Dermis blood vessel endothelial cell (primary cell): ENCODE measurements at places on chromosomes 7 and 10.

- DNase-seq, result no peak
These were observed 2.4 kb downstream of the SFTPD start for GRCh38 chr10:79946271-79947082.

- peak; percentile 89 for DNase-seq
These were observed 23.6 kb downstream of the ST8SIA6 start for GRCh38 chr10:17430647-17431355.

DNA sequence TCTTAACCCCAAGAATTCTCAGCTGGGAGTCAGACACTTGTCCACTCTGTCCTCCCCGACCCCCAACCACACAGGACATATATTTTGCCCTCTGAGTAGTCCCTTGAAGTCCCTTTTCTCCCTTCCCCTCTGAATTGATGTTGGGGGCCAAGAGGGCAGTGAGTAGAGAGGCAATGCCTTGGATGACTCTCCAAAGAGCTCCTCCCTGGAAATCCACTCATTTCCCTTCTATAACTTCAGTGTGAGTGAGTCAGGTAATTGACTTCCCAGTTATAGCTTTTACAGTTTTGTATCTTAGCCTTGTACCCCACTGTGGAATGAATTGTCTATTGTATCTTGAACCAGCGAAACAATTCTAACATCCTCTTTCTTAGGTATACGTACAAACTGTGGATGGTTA, 9.2 kb upstream of the ODAD2 start:
- DNase-seq, result peak; percentile 80

- DNase-seq, result peak; percentile 37
These were observed 671 bp upstream of the PAPSS2 start for GRCh38 chr10:87658858-87659555.

DNA sequence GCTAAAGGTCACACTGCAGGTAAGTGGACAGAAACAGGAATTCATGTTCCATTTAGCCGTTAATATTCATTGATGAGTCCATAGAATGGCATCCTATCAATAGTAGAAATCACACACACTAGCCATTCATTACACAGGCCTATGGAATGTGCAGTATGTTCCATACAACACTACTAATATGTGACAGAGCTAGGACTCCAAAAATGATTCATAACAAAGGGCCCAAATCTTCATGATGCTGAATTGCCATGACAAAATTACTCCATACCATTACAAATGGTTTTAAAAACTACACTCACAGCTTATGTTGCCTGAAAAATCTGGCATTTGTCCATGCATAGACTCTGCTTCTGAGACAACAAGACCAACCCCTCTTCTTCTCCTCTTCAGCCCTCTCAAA, 549.1 kb downstream of the XPNPEP1 start:
- DNase-seq, result no peak

- no peak for DNase-seq
These were observed 455.0 kb downstream of the GFRA1 start for GRCh38 chr10:115818012-115818411.

DNA sequence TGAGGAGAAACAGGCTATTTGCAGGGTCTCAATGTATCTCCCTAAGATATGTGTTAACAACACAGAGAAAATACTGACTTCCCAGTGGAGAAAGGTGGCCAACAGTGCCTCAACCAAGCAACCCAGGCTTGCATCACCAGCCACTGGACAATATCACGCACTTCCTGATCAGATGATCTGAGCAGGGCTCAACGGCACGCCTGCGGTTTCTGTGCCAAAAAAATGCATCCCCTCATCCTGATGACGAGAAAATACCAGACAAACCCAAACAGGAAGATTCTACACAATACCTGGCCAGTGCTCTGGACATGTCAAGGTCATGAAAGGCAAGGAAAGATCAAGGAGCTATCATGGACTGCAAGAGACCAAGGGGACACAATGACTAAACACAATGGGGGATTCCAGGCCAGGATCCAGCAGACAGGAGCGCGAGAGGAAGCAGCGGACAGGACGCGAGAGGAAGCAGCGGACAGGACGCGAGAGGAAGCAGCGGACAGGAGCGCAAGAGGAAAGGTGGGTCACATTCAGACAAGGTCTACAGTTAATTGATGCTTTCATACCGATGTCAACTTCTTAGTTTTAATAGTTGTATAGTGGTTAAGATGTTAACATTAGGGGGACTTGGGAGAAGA, 51.1 kb downstream of the GNA12 start:
- peak; percentile 55 for DNase-seq

- DNase-seq, result no peak
These were observed 11.7 kb downstream of the NOC3L start for GRCh38 chr10:94351089-94351488.

DNA sequence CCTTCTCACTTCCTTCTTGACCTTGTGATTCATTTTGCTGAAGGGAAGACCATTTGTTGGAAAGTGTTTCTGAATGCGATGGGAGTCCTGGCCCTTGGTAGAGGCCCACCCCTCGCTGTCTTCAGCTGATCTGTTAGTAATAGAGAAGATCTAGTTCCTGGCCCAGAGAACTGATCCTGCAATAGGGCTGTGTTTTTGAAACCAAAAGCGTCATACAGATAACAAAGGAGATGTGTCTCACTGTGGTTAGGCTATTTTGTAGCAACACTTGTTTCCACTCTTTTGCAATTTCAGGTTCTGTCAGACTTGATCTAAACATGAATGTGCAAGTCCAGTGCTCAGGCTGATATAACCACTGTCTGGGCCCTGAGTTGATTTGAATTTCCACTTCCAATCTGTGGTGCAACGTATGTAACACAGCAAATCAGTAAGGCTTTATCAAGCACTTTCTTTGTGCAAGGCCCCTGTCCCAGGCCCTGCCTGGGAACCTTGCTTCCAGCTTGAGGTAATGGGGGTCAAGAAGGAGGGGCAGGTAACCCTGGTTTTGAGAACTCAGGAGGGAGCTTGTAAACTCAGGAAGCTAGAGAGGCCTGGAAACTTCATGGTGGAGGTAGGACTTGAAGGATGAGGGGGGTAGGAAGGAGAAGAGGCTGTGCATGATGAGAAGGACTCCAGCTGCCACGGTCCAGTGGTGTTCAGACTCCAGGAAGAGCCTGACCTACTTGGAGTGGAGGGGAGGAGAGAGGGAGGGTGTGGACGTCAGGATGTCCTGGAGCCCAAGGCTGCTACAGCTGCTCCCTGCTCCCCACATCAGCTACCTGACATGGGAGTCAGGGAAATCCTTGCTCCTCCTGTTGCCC, 42.2 kb upstream of the SRGN start:
- DNase-seq, result peak; percentile 33

GRCh38 chr7:82419200-82419599, 24.4 kb downstream of the CACNA2D1 start:
- DNase-seq, result peak; percentile 41

- DNase-seq, result peak; percentile 59
These were observed 97.8 kb downstream of the HIPK2 start for GRCh38 chr7:139679731-139680594.

GRCh38 chr10:129533281-129533680, 66.2 kb downstream of the MGMT start:
- DNase-seq, result peak; percentile 40

- DNase-seq, result no peak
These were observed 203.9 kb downstream of the ELFN1 start for GRCh38 chr7:1873857-1874589.

- DNase-seq, result no peak
These were observed 109.6 kb downstream of the KIF20B start for GRCh38 chr10:89810908-89811525.

- peak; percentile 82 for DNase-seq
These were observed 271.2 kb upstream of the IMMP2L start for GRCh38 chr7:111833466-111833865.

- DNase-seq, result no peak
These were observed 53.8 kb downstream of the APBB1IP start for GRCh38 chr10:26491934-26492333.

DNA sequence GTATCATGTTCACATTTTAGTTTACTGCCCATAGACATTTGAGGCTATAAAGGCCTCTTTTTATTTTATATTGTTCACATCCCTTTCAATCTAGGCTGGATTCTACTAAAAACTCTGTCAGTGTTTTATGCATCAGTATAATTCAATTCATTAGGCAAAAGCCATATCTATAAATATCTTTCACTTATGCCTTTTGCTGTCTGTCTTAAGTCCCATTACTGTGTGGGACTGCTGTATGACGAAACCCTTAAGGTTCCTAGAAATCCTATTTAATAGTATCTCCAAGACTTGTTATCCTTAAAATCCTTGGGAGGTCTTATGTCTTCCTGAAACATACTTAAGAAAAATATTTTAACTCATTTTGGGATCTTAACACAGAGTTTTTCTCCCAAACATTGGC, 139.2 kb downstream of the HGF start:
- no peak for DNase-seq

- no peak for DNase-seq
These were observed 62.7 kb downstream of the WAC start for GRCh38 chr10:28595613-28596012.

GRCh38 chr10:96417441-96417840, 58.6 kb upstream of the OPALIN start:
- no peak for DNase-seq
